Brain microvascular endothelial cell (primary cell): ENCODE measurements at places on chromosomes 7 and 10.
A peak's percentile ranks its signal among the peaks of the same experiment; 100 is the strongest.

- peak; percentile 61 for DNase-seq
Observed at GRCh38 chr10:91683975-91684374, 51.1 kb upstream of the PPP1R3C start.

GRCh38 chr10:124709861-124710260 is 34.3 kb downstream of the FAM53B start:
- no peak for DNase-seq

DNA sequence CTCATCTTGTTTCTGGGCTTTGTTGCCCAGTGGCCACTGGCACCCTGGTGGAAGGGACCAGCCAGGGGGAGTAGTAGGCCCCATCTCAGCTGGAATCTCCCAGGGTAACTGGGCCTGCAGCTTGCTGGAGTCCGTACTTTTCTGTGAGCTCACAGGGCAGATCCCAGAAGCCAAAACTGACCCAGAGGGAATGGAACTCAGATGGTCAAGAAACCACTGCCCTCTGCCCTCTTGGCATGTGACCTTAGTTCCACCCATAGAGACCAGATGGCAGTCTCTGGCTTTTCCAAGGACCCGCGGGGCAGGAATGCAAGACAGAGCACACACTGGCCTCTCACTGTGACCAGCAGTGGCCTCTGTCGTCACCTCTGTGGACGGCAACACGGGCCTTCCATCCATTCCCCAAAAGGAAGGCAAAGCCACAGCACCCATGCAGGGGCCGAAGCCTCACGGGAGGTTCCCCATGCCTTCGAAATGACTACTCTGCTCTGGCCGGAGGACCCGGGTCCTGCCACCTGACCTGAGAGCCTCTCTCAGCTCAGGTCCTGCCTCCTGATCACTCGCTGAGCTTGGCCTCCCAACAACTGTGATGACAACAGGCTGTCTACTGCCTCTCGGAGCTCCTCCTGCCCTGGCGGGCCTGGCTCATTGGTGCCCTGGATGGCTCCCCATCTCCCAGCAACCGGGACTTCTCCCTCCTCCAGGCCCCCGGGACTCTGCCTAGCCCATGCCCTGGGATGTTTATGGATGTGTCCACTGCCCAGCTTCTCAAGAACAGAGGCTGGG is 29.9 kb downstream of the MYL10 start:
- DNase-seq = no peak

DNA sequence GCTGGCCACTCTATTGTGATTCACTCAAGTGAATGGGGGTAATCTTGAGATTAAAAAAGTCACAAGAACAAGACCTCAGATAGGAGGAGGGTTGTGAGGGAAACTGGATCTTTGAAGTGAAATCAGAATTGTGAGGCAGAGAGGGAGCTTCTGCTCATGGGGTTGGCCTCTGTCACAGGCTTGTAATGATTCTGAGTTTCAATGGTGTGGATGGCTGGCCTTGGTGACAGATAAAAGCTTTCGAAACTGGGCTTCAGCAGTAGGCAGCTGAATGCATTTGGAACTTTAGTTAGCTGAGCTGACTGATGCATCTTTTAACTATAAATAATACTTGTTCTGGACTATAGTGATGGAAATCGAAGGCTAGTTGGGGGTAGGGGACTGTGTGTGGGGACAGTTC is 12.2 kb downstream of the TAS2R60 start:
- DNase-seq = no peak

DNA sequence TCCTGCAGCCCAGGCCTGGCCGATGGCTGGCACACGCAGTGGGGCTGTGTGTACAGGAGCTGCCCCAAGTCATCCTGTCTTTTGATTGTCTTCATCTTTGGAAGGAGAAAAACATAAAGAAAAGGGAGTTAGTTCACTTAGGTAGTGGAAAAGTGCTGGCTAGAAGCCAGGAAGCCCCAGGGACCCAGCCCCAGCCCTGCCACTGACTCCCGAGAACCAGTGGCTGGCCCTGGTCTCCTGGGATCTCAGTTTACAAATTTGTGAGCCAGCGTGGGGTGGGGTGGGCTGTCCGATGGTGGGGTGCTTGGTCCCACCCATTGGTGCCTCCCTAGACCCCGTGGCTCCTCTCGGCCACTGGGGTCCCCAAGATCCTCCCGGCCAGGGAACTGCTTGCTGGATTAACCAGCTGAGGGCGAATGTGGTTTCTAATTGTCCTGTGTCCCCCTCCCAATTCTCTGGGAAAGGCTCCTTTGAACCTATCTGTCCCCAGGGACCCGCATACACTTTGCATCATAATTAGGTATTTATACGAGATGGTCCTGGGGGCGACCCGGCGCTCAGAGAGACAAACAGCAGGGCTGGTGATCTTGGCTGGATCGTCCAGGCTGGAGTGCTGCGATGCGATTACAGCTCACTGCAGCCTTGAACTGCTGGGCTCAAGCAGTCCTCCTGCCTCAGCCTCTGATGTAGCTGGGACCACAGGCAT is 16.3 kb upstream of the CHST12 start:
- no peak for DNase-seq
